T-cell (primary cell): ENCODE measurements at places on chromosomes 16 and 17. TPM values are rescaled to one million over a fixed set of nuclear protein-coding genes. Genes with fewer than 3 reads are reported as not detected.

DNA sequence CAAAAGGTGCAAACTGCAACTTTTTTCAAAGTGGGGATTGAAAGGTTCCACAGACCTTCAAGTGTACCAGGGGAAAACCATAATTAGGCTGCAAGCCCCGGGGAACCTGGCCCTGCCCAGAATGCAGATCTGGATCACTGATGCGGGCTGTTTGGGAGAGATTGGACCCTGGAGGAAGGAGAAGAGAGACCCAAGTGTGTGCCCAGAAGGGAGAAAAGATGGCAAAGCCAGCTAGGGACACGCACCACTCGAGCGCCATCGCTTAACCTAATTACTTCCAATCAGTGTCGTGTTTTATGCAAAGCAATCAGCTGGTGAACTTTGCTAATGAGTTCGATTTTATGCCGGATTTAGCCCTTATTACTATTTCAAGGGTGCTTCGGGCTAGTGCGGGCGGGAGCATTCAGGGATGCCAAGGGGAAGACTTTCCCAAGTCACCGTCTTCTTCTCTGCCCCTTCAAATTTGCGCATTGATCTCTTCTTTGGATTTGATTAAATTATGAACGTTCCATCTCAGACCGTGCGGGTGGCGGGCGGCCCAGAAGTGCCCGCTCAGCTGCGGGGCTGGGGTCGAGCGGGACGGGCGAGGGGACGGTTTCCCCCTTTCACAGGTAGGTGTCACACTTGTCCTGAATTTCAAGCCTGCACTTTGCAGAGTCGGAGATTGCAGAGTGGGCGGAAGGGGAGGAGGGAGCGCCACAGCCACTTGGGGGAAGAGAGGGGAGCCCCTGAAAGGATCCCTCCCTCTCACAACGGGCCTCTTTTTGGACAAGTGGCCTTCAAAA lies 4.0 kb downstream of the IRX5 start:
- no peak for DNase-seq

DNA sequence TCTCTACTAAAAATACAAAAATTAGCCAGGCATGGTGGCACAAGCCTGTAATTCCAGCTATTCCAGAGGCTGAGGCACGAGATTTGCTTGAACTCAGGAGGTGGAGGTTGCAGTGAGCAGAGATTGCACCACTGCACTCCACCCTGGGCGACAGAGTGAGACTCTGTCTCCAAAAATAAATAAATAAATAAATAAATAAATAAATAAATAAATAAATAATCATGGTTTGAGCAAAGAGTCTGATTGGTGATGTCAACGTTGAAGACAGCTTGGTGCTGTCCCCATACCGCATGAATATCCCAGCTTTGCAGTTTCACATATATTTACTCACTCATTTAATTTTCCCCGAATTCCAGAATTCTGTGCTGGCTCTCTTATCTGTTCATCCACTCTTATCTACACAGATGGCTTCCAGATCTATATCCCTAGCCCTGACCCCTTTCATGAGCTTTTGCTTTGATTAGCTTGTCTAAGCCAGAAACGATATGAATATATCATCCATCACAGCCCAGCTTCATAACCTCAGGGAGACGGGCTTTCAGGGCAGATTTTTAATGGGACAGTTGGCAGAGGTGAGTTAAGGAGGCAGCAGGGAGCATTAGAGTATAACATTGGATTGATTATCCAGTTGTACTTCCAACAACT lies 91.0 kb downstream of the SPACA3 start:
- DNase-seq, result no peak

DNA sequence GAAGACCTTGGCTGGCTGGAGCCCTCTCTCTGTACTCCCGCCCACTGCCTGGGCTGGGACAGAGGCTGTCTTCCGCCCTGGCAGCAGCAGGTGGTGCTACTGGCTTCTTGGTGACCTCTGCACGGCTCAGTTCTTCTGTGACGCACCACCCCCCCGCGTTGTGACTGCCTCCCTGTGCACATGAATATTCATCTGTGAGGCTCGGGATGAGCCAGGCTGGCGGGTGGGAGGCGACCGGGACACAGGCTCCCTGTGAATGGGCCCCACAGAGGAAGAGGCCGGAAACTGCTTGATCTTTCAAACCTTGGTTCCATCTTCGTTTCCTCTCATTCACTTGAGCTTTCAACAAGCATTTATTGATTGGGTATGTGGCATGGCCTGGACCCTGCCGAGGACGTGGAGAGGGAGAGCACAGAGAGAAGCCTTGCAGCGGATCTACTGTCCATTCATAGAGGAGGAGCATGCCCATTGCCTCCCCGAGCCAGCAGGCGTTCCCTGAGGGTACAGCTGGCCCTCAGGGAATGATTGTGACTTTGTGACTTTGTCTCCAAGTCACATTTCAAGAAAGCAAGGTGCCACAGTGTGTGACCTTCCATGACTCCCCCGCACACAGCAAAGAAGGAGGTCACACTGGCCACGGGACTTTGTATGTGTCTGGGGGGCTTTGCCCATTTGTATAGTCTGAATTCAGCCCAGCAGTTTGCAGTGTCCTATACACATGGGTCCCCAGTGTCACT lies 45.0 kb downstream of the B9D1 start:
- DNase-seq, result no peak

GRCh38 chr16:28069971-28070794 lies 6.7 kb upstream of the GSG1L start:
- DNase-seq, result no peak

DNA sequence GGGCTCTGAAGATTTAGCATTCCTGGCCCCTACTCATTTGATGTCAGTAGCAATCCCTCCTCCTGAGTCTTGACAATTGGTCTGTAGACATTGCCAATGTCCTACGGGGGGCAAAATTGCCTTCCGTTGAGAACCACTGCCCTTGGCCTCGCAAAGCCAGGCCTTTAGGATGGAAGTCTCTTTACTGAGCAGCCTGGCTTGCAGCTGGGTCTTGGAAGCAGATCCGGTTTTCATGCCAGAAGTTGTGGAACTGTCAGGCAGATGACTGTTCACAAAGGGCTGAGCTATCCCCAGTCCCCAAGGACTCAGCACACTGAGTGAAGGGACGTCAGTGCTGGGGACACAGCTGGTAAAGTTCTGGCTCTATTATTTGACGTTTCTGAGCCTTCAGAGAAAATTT lies 83.2 kb downstream of the WSCD1 start:
- DNase-seq, result no peak

- no peak for DNase-seq
These were observed 110.7 kb downstream of the RAP1GAP2 start for GRCh38 chr17:2906901-2907300.

DNA sequence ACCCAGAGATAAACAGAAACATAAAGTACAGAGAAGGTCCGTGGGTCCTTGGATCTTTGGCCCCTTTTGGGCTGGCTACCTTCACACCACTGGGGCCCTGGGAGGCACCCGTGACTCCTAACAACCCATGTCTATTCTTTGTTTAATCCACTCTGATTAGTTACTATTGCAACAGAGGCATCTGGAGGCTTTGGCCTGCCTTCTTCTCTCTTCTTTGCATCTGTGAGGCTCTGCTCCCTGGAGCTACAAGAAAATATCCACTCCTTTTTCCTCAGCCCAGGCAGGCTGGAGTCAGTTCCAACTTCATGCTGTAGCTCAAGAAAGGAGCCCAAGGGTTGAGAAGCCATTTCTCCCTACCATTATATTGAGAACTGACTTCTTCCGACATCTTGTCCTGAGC lies 9.5 kb upstream of the CMIP start:
- no peak for DNase-seq

- no peak for DNase-seq
These were observed 42.9 kb downstream of the LMF1 start for GRCh38 chr16:927931-928330.

DNA sequence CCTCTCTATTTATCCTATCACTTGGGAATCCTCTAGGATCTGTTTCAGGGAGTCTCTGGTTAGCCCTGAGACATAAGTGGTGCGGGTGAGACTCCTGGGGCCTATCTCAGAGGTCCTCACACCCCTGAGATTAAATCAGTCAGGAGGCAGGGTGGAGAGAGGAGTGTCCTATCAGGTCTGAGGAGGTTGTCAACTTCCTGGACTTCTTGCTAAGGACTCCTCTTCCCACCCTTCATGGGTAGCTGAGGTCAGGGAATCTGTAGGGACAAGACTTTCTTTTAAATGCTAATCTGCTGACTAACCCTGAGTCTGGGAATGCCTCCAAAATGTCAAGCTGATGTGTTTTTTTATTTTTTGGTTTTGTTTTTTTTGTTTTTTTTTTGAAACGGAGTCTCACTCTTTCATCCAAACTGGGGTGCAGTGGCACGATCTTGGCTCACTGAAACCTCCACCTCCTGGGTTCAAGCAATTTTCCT lies 6.6 kb upstream of the ARMC5 start:
- no peak for DNase-seq

- DNase-seq, result no peak
These were observed 177.2 kb downstream of the ABCC12 start for GRCh38 chr16:47978491-47979163.

Gene PPP1R27
- not detected for total RNA-seq

Gene CCR7
- 340 TPM for total RNA-seq
